CMK (cell line): ENCODE measurements at places on chromosomes 7 and 10.

- DNase-seq: no peak
Observed at GRCh38 chr10:132397036-132397541, at the start of gene PWWP2B. Gene PWWP2B (plus strand): TSS chr10:132397200. CDS start chr10:132397227, 27 bp downstream.

GRCh38 chr7:139023076-139023475, 12.8 kb downstream of the ZC3HAV1L start:
- no peak for DNase-seq

DNA sequence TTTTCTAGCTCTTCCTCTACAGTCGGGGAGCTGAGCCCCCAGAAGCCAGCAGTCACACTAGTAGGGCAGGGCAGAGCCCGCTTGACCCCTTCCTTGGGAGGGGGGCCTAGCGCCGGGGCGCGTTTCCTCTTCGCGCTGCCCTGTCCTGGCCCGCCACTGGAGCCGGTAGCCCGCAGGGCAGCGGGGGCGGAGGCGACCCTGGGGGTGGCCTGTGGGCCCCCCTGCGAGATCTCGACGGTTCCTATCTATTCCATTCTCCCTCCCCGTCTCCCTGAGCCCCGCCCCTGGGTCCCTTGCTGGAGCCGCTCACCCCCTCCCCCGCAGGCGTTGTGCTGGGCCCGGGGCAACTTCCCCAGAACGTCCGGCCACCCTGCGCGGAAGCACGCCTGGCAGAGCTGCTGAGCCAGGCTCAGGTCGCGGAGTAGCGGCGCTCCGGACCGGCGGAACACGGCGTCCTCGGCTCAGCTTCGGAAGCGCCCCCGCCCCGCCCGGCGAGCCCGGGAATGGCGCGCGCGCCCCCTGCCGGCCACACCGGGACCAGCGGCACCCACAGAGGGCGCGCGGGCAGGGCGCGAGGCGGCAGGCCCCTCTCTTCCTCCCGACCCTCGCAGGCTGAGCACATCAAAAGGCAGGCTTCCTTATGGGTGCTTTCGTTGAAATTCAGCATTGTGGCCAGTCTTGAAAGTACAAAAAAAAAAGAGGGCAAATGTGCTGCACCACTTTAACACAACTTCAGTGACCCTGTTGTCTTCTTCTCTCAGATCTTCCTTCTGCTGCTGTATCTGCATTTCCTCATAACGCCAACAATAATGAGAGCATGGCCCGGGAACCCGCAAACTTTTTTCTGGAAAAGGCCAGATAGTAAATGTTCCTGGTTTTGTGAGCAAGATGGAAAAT, 327.6 kb downstream of the TNS3 start:
- peak; percentile 49 for DNase-seq

- DNase-seq: no peak
Observed at GRCh38 chr7:122412883-122413282, 108.3 kb upstream of the FEZF1 start.

- DNase-seq: no peak
Observed at GRCh38 chr10:4217187-4217586, 432.2 kb upstream of the KLF6 start.

GRCh38 chr10:6406220-6407033, 173.6 kb downstream of the PRKCQ start:
- no peak for DNase-seq

GRCh38 chr7:1349351-1349761, 109.9 kb downstream of the MICALL2 start:
- DNase-seq: no peak

DNA sequence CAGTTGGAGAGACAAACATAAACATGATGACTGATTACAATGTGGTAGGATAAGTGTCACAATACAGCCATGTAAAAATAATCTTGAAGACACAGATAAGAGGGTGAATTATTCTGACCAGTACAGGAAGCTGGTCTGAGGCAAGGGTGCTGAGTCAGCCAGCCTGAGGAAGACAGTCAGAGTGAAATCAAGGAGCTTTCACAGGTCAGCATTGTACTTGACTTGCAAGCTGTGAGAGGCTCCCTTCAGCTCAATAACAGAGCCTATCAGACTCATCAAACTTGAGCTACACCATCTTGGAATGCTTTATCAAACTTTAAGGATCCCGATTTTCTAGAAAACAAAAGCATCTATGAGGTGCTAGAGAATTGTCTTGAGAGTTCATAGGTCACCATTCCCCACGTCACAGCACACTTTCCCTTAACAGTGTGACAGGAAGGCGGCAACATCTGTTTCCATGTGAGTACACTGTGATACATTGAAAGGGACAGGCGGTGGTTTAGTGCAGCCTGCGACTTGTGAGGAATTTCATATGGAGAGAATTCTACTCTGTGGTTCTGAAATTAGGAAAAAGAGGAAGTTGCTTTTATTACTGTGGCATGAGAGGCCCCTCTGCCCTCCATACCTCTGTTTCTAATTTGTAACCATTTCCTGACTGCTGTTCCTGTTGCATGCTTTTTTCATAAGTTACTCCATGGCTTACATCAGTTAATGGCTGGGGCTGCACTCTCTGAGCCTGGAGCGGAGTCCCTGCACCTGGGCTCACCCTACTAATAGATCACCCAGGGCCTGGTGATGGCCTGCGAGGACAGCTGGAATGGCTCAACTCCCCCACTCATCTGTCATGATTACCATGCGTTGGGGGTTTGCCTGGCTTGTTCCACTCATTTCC, 417.1 kb downstream of the SUGCT start:
- DNase-seq: peak; percentile 71

- no peak for DNase-seq
Observed at GRCh38 chr10:4067531-4067930, 282.5 kb upstream of the KLF6 start.

DNA sequence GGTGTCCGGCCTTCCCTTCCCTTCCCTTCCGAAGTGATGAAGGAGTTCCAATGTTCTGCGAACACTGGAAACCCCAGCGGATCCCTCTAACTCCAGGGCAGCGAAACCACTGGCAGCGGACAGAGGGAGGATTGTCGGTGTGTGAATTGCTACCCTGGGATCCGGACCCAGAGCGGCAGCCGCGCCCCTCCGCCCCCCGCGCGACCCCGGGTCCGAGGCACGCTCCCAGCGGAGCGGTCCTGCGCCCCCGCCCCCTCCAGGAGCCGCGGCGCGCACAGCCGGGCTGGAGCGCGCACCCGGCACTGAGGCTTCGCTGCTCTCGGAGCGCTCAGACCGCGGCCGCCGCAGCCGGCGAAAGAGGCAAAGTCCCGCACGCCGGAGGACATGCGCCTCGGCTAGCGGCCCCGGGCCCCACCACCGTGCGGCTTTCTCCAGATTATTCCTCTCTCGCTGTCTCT, at the start of gene PTPRZ1:
Gene PTPRZ1 (plus strand): TSS at position 331 of the 458 bp plus-strand sequence. CDS start 339 bp downstream, outside the sequence.
- DNase-seq: no peak

- no peak for DNase-seq
Observed at GRCh38 chr7:149879271-149879743, 5.5 kb downstream of the ATP6V0E2 start.

DNA sequence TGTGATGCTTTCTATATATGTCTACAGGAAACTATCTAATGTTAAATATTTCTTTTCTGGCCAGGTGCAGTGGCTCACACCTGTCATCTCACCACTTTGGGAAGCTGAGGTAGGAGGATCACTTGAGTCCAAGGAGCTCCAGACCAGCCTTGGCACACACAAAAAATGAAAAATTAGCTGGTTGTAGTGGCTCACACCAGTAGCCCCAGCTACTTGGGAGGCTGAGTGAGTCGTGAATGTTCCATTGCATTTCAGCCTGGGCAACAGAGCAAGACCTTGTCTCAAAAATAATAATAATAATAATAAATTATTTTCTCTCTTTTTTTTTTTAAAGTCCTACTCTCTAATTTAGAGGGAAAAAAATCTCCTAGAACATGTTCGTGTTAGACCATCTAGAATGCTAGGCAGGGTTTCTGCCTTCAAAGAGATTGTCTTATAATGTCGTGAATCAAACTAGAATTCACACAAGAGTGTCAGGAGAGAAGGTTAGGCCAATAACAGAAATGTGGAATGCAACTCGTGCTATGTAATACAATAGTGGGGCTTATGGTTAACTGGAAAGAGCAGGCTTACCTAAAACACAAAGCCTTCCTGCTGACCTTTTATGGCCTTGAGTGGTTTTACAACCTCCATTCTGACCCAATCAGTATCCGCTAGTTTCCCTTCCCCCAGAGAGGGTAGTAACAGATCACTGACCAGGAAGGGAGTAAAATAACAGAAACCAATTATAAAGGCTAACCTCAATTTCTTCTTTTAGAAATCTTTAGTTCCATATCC, 46.3 kb downstream of the MYOF start:
- no peak for DNase-seq

- no peak for DNase-seq
Observed at GRCh38 chr7:120996988-120997345, 8.5 kb downstream of the CPED1 start.

- no peak for DNase-seq
Observed at GRCh38 chr7:26857506-26858240, 6.7 kb downstream of the SKAP2 start.

- DNase-seq: no peak
Observed at GRCh38 chr10:129754211-129755050, 209.6 kb downstream of the EBF3 start.

DNA sequence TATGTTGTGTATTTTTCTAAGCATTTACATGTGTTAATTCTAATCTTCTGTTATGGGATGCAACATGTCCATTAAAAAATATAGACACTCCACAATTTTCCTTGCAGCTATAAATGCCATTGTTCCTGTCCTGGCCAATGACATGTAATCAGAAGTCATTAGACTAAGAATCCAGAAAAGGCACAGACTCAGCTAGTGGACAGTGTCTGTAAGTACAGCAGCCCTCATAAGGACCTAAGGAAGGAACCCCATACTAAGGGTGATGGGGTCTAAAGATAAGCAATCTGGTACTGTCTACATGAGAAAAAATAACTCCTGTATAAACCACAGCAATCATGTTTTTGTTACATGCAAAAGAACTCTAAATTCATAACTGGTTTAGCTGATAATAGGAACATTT, 115.9 kb downstream of the GPR85 start:
- no peak for DNase-seq

- no peak for DNase-seq
Observed at GRCh38 chr10:45198486-45199204, 116.8 kb downstream of the OR13A1 start.

DNA sequence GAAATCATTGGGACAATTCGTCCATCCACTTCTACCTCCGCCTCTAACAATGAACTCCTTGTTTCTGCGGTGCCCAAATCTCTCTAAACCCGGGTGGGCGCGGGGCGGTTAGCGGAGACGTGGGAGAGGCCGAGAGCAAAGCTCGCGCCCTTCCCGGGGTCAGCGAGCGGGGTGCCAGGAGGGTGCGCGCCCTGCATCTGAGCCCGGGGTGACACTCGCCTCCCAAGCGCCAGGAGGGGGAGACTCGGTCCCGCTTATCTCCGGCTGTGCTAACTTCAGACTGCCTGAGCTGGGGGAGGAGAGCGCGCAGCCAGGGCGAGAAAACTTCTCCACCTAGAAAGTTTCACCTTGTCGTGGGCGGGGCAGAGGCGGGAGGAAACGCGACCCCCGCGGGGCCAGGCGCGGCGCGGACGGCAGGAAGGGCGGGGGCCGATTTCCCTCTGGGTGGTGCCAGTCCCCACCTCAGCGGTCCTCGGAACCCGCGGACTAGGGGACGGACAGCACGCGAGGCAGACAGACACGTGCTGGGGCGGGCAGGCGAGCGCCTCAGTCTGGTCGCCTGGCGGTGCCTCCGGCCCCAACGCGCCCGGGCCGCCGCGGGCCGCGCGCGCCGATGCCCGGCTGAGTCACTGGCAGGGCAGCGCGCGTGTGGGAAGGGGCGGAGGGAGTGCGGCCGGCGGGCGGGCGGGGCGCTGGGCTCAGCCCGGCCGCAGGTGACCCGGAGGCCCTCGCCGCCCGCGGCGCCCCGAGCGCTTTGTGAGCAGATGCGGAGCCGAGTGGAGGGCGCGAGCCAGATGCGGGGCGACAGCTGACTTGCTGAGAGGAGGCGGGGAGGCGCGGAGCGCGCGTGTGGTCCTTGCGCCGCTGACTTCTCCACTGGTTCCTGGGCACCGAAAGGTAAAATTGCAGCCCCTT, at the start of gene MET:
Gene MET (plus strand): TSS at position 516 of the 915 bp plus-strand sequence. CDS start 26,889 bp downstream, outside the sequence.
- no peak for DNase-seq

DNA sequence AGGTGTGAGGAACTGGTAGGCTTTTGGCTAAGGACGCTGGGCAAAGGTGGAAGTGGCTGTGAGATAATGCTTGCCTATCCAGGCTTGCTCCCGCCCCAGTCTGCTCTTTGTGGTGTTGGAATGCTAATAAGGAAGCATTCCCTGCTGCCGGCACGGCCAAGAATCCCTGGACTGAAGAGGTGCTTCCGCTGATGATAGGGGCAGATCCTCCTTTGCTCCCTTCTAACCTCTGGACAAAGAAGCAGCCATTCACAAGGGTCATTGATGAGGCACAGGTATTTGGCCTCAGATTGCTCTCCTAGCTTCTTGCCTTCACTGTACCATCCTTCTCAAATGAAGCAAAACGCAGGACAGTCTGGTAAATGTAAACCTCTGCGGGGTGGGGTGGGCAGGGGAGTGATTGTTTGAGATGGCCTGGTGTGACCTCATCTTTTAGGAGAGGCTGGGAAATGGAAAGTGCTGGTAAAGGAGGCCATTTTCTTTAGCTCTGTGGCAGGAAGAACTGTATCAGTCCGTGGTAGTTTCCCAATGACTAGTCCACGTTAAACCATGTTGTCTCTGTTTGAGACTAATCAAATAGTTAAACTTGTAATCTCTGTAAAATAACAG, 1.7 kb downstream of the PGAM1 start:
- DNase-seq: no peak

DNA sequence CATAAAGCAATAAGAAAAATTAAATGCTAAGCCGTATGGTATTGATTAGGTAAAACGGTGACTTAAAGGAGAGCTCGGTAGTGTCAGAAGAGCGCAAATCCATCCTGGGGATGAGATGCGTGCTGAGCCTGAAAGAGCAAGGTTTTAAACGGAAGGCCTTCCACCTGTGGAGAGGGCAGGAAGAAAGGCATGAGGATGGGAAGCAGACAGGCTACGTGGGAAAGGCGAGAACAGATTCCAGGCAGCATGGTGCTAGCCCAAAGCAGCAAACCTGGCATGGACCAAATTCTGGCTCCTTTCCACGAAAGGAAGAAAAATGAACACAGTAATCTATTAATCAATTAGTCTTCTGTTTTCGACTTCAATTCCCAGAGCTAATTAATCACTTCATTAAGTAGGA, 103.5 kb downstream of the HIPK2 start:
- DNase-seq: no peak

- DNase-seq: no peak
Observed at GRCh38 chr7:128361411-128362379, at the start of gene PRRT4. Gene PRRT4 (minus strand): TSS chr7:128361690.

GRCh38 chr10:133467286-133467911, 13.7 kb downstream of the SCART1 start:
- DNase-seq: no peak

- no peak for DNase-seq
Observed at GRCh38 chr10:127907411-127908105, 655 bp downstream of the PTPRE start.
